ENCODE measurements at places on chromosomes 12 and 14. TPM values are rescaled to one million over a fixed set of nuclear protein-coding genes. Genes with fewer than 3 reads are reported as not detected.

Gene SCARB1
- 12.7 TPM for total RNA-seq

Gene HHIPL1
- 1.6 TPM for total RNA-seq

Gene C3AR1
- total RNA-seq = 7.3 TPM

Gene KLRC1
- not detected for total RNA-seq

Gene TRAF3
- total RNA-seq = 9.8 TPM

Gene TAS2R10
- total RNA-seq = not detected

Gene LMNTD1
- total RNA-seq = not detected

Gene RTN1
- 1.1 TPM for total RNA-seq

GRCh38 chr12:90473831-90474230 lies 481.1 kb downstream of the CCER1 start:
- no peak for DNase-seq

- no peak for DNase-seq
Measured at GRCh38 chr14:95428557-95428956, 87.9 kb downstream of the SYNE3 start.

DNA sequence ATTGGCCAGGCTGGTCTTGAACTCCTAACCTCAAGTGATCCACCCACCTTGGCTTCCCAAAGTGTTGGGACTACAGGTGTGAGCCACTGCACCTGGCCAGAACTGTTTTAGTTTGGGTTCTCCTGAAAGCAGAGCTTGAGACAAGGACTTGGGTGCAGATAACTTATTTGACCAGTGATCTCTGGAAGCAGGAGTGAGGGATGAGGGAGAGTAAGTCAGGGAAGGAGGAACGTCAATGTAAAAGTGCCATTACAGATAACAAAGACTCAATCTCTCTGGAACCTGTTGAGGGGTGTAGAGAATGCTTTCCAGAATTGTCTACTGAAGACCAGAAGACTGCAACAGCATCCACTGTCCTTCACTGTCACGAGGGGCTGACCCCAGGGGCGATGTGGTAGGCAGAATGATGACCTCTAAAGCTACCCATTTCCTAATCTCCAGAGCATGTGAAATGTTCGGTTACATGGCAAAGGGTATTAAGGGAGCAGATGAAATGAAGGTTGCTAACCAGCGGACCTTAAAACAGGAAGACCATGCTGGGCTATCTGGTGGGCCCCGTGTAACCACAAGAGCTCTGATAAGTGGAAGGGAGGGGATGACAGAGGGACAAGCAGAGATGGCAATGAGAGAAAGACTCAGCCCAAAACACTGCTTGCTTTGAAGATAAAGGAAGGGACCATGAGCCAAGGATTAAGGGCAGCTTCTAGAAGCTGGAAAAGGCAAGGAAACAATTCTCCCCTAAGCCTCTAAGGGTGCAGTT lies 207.8 kb downstream of the RBM19 start:
- no peak for DNase-seq

DNA sequence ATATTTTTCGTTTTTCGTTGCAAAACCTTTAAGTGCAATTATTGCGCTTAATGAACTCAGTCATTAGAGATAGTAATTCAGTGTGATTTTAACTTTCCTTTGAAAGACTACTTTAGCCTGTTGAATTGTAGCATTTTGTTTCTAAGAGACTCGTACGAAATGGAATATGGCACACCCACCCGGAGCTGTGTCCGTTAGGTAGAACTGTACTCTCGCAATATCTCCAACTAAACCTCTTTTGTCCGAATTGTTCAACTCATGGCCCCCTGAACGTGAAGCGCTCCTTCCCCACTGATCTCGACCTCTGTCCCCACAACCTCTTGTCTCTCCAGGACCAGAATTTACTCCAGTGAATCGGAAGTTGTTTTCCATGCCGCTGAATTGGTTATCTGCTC lies 800 bp downstream of the PCNX4 start:
- no peak for DNase-seq

Measured in Right ventricle myocardium superior (tissue), 1 donor.